Activated naive CD4-positive, alpha-beta T cell treated with Interleukin-2 at 50 U/mL for 16 hours (primary cell): ENCODE measurements at places on chromosomes 7 and 10.

DNA sequence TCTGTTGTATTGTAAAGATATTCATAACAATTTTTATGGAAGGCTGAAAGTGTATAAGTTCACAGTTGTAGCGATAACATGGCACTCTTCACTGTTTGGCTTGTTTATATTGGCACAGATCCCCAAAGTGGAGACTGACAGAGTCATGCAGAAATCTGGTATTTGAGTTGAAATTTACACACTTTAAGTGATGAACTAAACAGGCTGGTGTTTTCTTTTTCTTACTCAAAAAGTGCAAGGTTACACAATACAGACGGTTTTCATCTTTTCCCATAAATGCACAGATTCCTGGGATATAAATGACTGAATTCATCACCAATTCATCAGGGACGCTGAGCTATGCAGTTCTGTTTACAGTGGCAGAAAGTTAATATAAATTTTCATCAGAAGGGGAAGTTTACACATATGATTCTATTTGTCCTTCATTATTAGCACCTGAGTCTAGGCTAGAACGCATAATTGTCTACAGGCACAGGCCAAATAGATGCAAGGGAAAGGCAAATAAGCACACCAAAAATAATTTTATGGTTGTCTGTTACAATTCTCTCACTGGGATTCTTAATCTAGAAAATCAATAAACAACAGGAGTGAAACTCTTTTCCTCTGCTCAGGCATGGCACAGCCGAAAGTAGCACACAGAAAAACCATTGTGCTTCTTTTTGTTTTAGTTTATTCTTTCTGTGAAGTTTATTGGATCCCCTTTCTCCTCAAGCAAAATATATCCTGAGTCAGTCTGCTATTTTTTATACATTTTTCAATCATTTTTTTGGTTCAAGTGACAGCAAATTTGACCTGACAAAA is 88.0 kb downstream of the FOXP2 start:
- DNase-seq: no peak

GRCh38 chr7:101235522-101235921 is 2.1 kb downstream of the CLDN15 start:
- DNase-seq: no peak

DNA sequence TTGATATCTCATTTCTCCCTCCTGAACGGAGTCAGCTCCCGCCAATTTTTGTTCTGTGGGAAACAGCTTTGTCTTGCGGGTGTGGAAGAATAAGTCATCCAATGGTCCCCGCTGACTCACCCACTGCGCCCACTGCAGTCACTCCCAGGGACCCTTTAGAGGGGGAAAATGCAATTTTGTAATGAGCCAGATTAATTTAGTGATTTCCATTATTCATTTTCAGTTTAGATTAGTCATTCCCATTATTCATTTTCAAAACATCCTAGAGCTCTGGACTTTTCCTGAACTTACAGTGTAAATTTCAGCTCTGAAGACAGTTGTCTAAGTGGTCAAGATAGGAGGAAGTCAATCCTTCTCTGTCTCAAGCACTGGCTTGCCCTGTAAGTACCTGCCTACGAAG is 154.9 kb upstream of the TMEM72 start:
- DNase-seq: no peak

- no peak for DNase-seq
Measured at GRCh38 chr10:102779680-102780526, 36.2 kb downstream of the WBP1L start.

DNA sequence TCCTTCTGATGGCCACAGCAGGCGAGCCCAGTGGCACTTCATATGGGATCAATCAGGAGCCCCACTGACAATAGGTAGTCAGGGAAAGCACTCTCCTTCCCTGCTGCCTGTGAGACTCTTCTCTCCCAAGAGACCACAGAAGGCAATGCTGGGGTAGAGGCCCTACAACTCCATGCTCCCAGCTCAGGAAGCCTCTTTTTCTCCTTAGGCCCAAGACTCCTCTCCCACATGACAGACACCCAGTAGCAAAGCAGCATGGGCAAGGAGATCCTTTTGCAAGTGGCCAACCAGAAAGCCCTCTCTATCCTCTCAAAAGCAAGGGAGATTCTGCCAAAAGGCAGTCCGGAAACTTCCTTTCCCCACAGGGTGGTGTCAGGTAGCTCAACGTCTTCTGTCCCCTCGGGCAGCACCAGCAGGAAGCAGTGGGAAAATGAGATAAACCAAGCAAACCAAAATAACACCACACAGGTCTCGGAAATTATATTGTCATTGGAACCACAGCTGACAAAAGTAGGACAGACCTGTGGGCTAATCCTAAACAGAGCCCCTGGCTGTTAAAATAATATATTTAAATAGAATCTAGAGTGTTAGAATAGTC is 172.7 kb upstream of the GDF10 start:
- DNase-seq: no peak

DNA sequence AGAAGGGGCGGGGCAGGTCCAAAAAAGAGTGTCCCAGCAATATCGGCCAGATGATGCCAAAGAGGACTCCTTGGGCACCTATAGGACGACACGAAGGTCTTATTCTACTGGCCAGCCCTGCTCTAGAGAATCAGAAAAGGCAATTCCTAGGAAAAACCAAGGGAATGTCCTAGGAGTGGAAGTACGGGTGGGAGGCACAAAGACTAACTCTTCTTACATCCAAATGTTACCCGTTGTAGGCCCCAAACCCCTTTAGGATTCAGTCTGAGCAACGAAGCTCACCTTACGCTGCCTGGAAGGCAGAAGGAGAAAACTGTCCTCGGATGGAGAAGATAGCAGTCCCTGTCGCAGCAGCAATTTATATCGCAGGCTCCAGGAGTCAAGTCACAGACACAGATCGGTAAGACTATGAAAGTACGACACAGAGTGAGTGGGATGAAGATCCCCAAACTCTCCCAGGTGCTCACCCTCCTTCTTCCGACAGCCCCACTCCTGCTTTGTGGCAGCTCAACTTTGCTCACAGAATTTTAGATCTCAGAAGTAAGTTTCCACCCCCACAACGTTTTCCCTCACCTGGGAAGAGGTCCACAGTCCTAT is 558 bp downstream of the TCTN3 start:
- no peak for DNase-seq

DNA sequence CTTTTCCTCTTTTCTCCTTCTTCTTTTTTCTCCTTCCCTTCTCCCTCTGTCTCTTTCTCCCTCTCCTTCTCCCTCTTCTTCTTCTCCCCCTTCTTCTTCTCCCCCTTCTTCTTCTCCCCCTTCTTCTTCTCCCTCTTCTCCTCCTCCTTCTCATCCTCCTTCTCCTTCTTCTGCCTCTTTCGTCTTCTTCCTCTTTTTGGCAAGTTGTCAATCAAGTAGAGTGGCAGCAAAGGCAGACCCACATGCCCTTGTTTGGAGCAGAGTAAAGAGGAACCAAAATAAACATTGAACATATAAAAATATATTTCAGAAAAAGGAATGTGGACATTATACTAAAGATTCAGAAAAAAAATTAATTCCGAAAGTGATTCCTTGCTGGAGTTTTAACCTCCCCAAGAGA is 59.6 kb upstream of the ZNF33B start:
- no peak for DNase-seq

DNA sequence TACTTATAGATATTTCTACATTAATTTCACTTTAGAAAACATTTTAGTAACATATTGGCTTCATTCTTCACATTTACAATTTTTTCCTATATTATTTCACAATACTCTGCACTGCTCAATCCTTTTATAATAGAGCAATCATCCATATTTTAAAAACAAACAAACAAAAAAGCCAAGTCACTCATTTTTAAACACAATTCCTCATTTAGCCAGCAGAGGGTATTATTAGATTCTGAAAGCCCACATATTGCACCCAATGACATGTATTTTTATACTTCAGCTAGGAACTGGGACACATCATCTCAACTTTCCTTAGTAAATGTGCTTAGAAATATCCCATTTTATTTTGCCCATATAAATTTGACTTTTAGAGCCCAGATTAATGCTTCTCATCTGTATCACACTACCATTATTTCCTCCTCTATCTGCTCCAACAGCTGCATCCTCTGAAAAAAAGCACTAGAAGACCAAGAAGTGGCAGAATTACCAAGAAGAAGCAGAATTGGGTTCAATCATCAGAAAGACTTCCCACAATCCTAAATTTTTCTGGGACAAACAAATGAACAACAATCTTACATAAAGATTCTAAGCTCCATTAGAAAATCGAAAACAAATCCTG is 29.5 kb downstream of the CTNNA3 start:
- no peak for DNase-seq

GRCh38 chr10:49359349-49360270 is 36.3 kb downstream of the DRGX start:
- DNase-seq: no peak

- DNase-seq: no peak
Measured at GRCh38 chr10:55358539-55358938, 557.5 kb upstream of the PCDH15 start.

DNA sequence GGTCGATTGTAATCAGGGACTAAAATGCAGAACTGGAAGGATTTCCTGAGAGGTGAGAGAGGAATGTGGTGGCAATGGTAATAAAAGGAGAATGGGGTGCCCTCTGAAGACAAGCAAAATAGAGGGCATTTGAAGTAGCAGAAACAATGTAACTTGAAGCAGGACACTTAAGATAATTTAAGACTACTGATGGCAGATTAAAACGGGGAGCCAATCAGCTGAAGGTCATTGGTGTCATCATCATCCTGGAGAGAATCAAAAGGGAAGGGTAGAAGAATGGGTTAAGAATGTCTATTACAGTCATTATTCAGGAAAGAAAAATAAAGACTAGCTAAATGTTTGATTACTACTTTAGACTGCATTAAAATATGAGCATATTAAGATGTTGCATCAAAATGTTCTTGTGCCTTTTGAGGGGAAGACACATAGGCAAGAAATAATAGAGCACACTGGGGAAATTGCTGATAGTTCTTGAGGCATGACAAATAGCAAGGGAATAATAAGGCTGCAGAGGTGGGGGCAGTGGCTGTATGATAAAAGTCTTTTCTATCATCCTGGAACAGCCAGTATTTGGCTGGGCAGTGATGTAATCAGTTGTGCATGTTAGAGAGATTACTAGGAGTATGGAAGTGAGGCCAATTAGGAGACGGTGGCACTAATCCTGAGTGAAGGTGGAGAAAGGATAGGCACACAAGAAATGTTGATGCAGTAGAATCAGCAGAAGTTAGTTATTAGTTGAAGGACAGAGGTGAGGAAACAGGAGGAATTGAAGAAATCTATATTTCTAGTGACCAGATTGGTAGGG is 60.2 kb downstream of the CCDC71L start:
- DNase-seq: no peak

- no peak for DNase-seq
Measured at GRCh38 chr10:54137396-54137795, 663.6 kb downstream of the PCDH15 start.

DNA sequence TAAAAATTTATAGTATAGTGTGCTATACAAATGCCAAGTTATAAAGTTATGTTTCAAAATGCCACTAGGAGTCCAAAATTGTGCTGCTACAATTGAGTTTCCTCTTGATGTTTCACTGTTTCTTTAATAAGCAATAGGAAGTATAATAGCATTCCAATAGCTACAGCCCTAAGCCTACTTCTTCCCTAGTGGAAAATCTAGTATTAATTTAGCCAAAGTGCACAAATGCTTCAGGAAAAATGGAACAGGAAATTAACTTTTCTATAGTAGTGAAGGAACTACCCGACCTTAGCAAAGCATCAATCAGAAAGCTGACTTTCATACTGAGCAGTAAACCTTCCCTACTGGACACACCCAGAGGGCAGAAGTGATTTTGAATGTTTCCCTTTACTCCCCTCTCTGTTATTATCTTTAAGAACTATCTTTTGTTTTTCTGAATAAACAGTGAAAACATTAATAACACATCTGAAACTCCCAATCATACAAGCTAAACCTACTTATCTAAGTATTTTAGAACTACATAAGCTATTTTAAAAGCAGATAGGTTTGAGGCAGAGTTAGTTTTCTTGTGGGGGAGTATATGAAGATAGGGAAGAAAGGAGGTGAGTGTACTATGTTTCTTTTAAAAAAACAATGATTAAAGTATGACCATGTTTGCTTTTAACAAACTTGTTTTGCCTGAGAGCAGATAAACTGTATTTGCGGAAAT is 13.7 kb downstream of the CPED1 start:
- no peak for DNase-seq

GRCh38 chr7:44615793-44616192 is 9.4 kb downstream of the OGDH start:
- DNase-seq: no peak

- DNase-seq: no peak
Measured at GRCh38 chr10:77289027-77289501, 348.5 kb downstream of the KCNMA1 start.

- DNase-seq: no peak
Measured at GRCh38 chr7:157760004-157760730, 423.4 kb downstream of the DNAJB6 start.

DNA sequence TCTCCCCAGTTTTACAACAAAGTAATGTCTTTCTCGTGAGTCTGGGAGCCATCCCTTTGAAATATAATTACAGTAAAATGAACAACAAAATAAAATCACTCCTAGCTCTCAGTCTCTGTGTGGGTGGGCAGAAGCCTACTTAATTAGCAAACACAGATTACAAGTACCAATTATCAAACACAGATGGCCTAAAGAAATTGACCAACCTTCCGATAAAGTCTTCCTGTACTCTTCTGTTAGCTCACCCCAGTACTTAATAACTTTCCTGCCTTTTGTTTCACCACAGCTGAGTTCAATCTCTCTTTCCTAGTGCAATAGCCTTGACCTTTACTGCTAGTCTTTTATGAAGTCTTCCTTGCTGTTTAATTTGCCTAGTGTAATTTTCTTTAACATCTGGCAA is 719.2 kb upstream of the MBL2 start:
- DNase-seq: no peak

- no peak for DNase-seq
Measured at GRCh38 chr7:129084801-129085551, 30.1 kb upstream of the TNPO3 start.

GRCh38 chr7:28224675-28225074 is 44.1 kb upstream of the JAZF1 start:
- DNase-seq: no peak

DNA sequence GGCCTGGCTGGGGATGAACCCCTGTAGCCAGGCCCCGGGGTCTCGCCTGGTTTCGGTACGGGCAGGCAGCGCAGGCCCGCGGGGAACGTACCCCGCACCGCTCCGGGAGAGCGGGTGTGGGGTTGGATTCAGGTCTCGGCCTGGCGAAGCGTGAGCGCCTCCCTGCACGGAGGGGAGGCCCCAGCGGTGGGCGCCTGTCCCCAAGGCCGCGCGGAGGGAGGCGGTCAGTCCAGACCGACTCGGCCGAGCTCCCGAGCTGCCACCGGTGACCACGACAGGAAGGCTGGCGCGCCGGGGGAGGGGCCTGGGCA is 378 bp upstream of the INPP5F start:
- DNase-seq: no peak

DNA sequence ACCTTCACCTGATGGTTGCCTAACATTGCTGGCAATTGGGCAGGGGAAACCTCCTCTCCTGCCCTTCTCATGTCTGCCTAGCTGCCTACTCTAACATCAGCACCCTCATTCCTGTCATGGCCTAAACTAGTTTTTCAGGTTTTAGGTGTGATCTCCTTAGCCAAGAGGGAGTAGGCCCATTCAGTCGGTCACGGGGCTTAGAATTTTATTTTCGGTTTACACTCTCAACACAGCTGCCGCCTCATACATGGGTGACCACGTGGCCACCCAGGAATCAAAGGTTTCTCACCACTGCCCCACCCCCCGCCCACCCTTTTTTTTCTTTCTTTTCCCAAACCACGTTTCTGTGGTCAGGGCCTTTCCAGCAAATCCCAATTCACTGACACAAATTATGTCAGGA is 97.2 kb downstream of the RALA start:
- no peak for DNase-seq

- no peak for DNase-seq
Measured at GRCh38 chr7:29569648-29570047, 6.0 kb downstream of the PRR15 start.

GRCh38 chr7:147535701-147536111 is 1054.9 kb upstream of the C7orf33 start:
- no peak for DNase-seq
